ENCODE measurements at places on chromosomes 11 and 22.

GRCh38 chr11:124075841-124076651 lies 34.9 kb upstream of the OR10G7 start:
- DNase-seq: no peak

GRCh38 chr11:33045551-33046255 lies 6.3 kb downstream of the TCP11L1 start:
- no peak for DNase-seq

DNA sequence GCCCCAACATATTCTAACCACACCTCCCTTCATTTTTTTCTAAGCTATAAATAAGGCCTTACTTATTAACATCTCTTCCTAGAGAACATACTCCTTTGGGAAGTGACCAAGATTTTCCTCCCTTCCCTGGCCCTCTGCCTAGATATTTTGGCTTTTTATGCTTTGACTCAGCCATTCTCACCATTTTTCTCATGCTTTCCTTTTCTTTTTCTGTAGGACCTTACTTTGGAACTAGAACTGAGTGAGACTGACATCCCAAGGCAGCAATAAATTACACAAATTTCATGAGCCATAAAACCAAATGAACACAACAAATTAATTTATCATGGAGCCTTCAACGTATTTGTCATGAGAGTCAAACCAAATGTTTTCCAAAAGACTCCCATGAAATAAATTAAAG lies 142.7 kb upstream of the CTSC start:
- DNase-seq: no peak

DNA sequence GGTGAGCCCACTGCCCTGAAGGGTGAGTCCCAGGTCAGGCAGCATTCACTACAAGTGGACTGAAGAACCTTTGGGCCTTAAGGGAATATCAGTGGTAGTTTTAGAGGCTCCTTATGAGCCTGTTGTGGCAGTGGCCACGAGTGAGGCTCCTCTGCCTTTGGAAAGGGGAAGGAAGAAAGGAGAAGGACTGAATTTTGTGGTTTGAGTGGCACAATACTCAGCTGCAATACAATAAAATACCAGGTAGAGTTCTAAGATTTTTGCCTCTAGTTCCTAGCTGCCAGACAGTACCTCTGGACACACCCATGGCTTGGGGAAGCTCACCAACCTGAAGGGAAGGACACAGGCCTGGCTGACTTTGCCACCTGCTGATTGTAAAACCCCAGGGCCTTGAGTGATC lies 260.9 kb downstream of the DYNC2H1 start:
- no peak for DNase-seq

DNA sequence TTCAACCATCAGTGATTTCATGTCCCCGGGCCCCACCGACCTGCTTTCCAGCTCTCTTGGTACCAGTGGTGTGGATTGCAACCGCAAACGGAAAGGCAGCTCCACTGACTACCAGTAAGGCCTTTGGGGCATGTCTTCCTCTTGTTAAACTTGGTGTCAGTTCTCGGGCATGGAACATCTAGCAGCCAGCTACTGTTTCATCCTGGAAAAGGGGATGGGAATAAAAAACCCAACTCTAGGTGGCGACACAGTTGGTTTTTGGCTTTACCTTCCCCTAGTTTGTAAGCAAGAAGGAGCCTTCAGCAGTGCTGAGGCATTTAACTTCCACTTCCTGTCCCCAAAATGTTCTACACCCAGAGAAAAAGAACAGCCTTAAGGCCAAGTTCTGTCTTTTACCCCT lies 76.7 kb downstream of the BMAL1 start:
- DNase-seq: no peak

All from stimulated activated CD8-positive, alpha-beta memory T cell treated with anti-CD3 and anti-CD28 coated beads, Interleukin-7, amount 100 ng/mL, for 24 hours (primary cell).